ENCODE measurements at places on chromosomes 1 and 21.

GRCh38 chr21:38250991-38251418 is 5.8 kb upstream of the KCNJ15 start:
- DNase-seq = no peak

DNA sequence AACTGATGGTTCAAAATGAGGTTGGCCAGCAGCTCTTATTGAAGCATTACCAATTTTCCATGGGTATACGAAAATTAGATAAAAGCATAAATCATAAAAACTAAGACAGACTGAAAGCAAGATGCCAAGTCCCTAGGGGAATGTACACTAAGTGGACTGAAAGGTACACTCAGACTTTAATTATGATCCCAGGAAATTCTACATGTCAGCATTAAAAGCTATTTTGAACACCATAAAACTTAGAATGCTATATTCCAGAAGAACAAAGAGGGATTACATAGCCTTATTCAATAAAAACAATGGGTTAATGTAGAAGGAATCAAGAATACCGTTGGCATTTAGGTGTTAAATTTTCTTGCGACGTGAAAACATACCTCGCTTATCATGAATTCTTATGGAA is 558.5 kb downstream of the LRRIQ3 start:
- no peak for DNase-seq

DNA sequence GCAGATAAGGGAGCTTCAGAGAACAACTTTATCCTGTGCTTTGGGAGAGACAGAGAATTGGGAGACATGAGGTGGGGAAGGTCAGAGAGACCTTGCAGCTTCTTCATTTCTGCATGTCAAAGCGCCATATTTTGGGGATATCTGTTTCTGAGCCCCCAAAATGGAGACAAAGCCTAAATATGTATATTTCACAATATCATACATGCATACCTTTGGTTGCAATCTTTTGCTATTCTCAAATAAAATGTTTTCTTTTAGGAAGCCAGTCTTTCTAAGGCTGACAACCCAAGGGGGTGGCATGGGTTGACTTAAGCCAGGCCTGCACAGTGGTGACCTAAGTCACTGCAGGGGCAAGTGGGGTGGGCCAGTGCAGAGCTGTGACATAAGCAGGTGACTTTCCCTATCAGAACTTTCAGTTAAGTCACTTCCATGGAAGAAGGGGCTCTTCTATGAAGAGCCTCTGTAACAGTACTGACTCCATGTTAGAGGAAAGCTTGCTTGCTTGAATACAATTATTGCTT is 13.9 kb upstream of the MRPL55 start:
- no peak for DNase-seq

- no peak for DNase-seq
Observed at GRCh38 chr1:225114354-225114990, 185.0 kb downstream of the DNAH14 start.

DNA sequence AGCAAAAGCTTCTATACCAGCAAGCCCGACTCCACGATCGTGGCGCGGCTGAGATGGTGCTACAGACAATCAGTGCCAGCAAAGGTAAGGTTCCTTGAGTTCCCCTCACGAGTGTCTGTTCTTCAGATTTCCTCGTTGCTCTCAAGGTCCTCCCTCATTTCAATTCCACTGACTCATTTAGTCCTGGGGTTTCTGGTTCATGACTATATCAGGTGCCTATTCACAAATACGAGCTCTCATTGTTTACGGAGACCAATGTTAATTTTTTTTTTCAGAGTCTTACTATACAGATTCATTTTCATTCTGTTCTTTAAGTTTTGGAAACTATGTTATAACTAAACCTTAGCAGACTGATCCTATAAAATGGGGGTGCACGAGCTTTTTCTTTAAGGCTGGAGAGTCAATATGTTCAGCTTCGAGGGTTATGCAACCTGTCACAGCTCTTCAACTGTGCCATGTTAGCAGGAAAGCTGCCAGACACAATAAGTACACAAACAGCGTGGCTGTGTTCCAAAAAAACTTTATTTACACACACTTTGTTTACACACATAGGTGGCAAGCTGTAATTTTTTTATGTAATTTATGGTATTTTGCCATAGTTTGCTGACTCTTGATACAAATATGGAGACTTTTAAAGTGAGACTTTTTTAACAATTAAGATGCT is 134.3 kb downstream of the ZP4 start:
- DNase-seq = no peak

DNA sequence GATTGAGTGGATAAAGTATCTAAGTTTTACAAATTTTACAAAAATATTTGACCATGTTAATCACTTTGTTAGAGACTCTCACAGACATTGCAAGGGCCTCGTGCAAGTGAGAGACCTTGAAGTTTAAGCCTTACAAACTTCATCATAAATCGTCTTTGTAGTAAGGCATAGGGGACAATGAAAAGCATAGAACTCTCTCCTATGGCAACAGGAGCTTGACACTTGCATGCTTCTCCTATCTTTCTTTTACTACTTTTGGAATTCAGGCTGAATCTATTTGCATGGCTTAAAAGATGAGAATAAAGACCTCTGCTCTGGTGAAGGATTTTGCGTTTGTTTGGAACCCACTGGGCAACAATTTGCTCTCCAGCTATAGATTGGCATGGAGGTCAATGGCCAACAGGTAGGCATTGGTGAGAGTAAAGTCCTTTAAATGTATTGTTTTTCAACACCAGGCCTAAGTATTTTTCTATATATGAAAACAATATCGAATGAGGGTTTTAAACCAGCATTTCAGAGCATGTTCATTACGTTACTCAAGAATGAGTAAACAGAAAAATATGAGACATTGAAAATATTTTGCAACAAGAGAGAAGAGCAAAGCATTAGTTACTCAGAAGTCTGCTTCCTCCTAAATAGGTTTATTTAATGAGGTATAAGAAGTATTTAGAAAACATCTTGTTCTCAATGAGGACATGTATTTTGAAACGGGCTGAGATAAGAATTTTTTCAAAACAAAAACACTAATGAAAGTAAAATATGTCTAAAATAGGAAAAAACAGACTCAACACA is 192.2 kb downstream of the TGFB2 start:
- DNase-seq = no peak

DNA sequence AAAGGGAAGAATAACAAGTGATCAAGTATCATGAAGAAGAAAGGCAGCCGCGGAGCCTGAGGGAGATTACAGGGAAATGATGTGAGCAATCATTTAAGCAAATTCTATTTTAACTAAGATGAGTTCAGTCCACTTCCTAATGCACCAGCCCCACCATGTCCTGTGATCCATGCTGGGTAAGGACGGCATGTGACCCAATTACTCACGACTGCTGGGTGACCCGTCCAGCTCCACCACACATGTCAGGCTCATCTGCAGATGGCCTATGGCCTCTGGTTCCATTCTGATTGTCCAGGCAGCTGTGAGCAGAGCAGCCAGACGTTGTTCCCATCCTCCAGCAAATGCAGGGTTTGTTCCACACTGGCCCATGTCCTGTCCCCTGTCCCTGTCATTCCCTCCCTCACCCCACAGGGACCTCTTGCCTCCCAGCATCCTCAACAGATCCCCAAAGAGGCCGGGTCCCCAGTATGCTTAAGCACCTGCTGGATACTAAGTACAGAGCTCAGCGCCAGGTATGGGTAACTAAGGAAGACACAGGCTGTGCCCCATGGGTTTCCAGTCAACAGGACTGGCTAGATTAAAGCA is 87.9 kb downstream of the MATN1 start:
- no peak for DNase-seq

DNA sequence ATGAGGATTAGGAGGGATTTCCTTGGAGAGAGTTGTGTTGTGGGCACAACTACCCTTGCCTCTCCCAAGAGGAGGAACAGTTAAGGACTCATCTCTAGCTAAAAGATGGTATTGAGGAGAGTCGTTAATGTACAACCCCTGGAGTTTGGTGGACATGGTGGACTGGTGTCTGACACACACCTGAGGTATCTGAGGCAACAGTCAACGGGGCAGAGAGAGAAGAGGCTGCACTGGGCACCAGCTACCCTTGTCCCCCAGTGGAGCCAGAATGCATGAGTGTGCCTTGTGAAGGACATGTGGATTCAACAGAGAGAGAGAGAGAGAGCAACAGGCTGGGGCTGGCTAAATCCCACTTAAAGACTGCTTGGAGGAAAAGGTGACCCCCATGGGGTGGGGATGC is 13.0 kb downstream of the RAB7B start:
- no peak for DNase-seq

- no peak for DNase-seq
Observed at GRCh38 chr1:30875916-30876315, 32.6 kb downstream of the SDC3 start.

DNA sequence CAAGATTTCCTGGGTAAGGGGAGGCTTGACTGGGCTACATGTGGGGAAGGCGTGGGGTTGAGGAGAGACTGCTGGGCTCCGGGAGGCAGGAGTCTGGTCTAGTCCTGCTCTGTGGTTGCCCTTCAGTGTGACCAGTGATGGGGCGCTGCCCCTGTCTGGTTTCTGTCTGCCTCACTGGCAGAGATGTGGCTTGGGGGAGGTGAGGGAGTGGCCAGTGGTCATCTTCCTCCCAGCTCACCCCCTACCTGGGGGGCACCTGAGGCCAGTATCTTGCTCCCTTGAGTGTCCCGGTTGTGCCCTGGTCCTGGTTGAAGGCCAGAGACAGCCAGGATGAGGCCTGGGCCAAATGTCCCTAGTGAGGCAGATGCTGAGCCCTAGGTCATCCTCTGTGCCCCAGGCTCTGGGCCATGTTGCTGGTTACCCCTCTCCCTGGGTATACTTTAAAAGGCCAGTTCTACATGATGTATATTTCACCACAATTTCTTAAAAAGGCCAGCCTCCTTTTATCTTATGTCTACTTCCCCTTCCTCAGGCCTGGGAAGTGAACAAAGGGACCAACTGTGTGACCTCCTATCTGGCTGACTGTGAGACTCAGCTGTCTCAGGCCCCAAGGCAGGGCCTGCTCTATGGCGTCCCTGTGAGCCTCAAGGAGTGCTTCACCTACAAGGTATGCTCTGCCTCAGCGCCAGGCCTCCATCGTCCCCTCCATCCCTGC is 10.5 kb downstream of the FAAH start:
- DNase-seq = no peak

DNA sequence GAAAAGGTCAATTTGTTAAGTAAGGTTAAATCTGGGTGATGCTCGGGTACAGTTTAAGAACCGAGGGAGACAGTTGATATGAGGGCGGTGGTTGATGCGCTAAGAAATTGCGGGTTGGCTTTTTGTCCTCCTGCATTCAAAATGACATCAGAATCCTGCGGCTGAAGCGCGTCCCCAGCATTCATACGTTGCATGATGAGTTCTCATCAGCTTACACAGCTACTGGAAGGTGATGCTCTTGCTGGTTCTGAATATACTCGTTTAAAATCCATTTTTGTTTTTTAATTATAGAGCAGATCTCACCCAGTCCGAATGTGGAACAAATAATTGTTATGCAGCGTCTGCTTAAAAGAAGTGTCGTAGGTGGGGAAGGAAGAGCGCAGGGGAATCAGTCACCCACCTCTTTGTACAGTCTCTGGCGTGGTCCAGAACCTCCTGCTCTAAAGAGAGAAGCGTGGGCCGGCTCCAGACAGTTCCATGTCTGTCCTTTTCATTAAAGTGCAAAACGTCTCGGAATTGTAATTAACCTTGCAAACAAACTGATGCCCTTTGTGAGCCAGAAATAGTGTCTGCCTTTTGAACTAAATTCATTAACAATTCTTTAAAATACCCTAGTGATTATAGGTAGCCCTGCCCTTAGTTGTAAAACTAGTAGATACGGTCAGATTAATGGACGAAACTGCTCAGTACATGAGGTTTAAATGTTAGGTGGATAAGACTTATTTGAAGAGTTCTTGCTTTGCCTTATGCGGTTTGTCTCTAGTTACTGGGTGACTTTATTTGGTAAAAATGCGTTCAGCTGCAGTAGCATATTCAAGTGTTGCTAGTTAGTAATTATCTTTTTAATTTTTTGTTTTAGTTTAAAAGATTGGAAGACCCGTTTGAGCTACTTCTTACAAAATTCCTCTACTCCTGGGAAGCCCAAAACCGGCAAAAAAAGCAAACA is 741 bp downstream of the RGS2 start:
- DNase-seq = peak; percentile 12

DNA sequence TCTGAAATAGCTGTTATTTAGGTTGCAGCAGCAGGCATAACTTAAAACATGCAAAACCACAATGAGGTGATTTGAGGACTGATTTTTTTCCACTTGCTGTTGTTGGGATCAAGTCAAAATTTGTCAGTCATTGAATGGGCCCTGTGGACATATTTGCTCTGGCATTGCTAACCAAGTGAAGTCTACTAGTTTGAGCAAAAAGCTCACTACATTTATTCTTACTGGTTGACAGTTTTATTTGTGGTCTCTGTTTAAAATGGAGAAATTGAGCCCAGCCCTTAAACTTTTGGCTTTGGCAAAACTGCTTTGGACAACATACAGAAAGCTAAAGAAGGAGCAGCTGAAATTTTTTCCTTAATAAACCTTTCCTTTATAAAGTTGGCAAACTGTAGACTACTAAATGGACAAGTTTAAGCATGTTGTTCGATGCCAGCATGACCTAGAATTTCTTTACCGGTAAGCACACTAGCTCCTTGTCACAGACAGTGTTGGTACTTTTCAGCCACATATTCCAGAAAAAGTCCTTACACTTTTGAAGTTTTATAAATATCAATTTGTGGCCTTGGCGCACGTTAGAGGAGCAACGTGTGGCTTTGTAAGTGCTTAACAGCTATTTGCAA is 234.6 kb downstream of the USP25 start:
- no peak for DNase-seq

GRCh38 chr1:28139025-28139712 is 37.3 kb downstream of the PTAFR start:
- DNase-seq = no peak

DNA sequence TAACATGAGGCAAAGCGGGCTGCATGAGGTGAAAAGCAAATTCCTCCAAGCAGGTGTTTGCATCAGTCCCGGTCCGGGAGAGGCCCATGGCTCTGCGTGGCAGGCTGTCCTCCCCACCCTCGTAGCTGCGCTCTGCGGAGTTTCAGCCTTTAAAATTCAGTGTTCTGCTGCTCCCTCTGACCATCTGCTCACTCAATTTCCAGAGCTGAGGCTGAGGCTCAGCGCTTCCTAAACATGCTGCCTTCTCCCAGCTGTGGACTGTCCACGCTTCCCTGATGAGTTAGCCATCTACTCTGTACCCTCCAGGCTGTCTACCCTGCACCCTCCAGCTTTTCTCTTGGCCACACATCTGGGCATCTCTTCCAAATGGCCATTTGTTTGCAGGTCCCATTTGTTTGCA is 87.7 kb downstream of the KCNJ6 start:
- no peak for DNase-seq
